ENCODE measurements at places on chromosomes 2 and 18. TPM values are rescaled to one million over a fixed set of nuclear protein-coding genes. Genes with fewer than 3 reads are reported as not detected.

DNA sequence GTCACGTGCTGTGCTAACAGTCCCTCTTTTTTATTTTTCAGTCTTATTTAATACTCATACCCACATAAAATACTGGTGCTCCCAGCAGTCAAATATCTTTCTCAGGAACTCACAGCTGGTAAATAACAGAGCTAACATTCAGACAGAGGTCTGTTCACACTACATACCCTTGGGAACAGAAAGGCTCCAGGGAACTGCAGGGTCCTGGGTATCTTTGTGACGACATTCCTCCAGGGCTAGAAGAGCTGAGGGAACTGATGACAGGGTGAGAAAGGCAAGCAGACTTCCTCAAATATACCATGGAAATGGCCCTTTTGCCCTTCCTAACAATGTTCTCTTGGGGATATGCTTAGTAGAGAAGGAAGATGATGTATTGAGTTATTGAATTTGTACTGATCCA, 19.3 kb downstream of the PDE6D start:
- DNase-seq, result no peak

DNA sequence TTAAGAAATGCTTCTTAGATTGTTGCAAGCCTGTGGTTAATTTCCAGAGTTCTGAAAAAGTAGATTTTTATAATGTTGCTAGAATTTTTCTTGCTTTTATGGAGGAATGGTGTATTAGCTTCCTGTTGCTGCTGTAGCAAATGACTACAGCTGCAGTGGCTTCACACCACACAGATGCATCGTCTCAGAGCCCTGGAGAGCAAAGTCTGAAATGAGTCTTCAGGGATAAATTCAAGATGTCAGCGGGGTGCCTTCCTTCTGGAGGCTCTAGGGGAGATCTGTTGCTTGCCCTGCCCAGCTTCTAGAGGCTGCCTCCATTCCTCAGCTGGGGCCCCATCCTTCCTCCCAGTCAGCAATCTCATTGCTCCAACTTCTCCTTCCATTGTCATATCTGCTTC, 187.8 kb downstream of the ZNF516 start:
- DNase-seq, result no peak

DNA sequence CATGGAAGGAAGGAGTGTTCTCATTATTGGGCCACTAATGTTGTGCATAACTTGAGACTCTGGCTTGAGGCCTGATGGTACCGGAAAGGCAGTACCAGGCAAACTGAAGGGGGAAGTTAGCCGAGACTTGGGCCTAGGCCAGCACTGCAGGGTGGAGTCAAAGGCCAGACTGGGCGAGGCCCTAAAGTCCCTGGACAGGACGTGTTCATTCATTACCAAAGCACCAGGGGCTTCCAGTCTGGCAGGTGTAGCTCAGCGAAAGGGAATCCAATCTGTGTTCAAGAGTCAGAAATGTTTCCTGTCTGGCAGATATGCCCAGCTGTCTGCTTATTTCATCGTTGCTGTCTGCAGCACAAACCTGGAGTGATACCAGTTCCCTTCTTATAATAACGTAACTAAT, 4.7 kb upstream of the ITSN2 start:
- DNase-seq, result peak; percentile 61

DNA sequence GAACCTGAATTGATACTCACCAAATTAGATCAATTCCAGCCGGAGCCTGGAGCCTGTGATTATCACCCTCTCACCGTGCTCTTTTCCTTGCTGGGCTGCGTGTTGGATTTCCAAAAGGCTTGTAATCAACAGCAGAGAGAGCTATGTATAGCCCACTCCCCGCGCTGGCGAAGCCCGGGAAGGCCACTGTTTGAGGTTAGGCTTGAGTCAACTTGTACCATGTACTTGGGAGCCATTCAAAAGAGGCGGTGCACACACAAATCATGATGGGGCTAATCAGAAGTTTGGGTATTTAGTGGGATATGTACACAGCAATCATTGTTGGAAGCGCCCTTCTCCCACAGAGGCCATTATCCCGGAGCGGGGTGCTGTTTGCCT, 151.6 kb downstream of the GLI2 start:
- no peak for DNase-seq

The GALR1 gene
- 0.03 TPM for polyA plus RNA-seq

The CCDC102B gene
- 15.7 TPM for polyA plus RNA-seq
